H9 (cell line): ENCODE measurements at places on chromosomes 6 and 20. TPM values are rescaled to one million over a fixed set of nuclear protein-coding genes. Genes with fewer than 3 reads are reported as not detected.

GRCh38 chr6:159969204-159969912 is 476 bp downstream of the IGF2R start:
- H3K27ac ChIP-seq, result no peak overlapping the region
- DNase-seq, result no peak
- H3K36me3 ChIP-seq, result no peaks in the 10 kb centered on the region
- H3K27me3 ChIP-seq, result no peaks in the 10 kb centered on the region; the same call in 1 of the 2 replicates
- H3K4me3 ChIP-seq, result peak overlapping the region; percentile 96
- peaks cover 7% of the 10 kb centered on the region; the same call in 1 of the 2 replicates for H3K4me1 ChIP-seq

DNA sequence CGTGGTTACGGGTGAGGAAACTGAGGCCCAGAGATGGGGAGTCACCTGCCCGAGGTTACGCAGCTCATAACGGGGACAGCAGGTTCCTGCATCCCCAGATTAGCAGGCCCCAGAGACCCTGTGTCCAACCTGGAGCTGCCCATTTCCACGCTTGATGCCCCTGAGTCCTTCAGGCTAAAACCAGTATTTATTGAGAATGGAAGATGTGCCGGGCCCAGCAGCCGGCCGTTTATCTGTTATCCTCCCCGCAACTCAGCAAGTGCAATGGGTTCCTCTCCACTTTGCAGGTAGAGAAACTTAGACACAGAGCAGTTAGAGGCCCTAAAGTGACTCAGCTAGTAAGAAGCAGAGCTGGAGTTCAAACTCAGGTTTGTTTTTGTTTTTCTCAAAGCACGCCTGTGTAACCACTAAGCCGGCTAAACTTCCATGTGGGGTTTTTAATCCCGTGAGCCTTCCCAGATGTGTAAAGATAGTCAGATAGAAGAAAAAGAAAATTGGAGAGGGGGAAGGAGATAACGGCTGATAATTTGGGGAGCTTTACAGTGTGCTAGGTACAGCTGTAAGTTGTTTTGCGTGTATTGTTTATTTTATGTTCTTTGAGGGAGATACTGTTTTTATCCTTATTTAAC is 775 bp downstream of the PFDN4 start:
- DNase-seq, result no peak
- peak overlapping the region; percentile 95 for H3K4me3 ChIP-seq
- H3K27me3 ChIP-seq, result no peaks in the 10 kb centered on the region
- H3K27ac ChIP-seq, result no peak overlapping the region
- peaks cover 24% of the 10 kb centered on the region for H3K36me3 ChIP-seq
- H3K4me1 ChIP-seq, result no peaks in the 10 kb centered on the region

The SNAI1 gene
- 6.4 and 7.0 TPM in 2 replicates for total RNA-seq

The APOBEC2 gene
- total RNA-seq, result not detected in 2 replicates

GRCh38 chr20:58716476-58717277 is 24.1 kb downstream of the NPEPL1 start:
- H3K4me3 ChIP-seq, result no peak overlapping the region
- H3K27me3 ChIP-seq, result no peaks in the 10 kb centered on the region
- no peaks in the 10 kb centered on the region for H3K36me3 ChIP-seq

The BHLHE23 gene
- total RNA-seq, result 0.22 and 0.35 TPM in 2 replicates

DNA sequence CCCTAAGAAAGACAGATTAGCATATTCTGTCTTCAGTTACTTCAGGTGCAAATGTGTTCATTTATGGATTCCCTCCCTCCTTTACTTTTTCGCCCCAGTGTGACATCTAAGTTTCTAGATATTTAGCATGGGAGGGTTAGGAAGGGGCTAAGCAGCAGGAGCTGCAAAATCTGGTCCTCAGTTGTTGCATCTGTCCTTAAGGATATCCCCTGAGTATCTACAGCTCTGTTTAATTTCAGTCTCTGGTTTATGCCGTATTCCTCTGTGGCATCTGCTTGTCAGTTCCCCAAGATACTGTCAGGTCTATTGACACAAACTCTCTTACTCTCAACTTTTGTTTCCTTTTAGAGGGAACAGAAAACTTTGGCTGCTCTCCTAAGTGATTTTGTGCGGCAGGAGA is 754.6 kb upstream of the MAP3K7 start:
- DNase-seq, result no peak
- no peaks in the 10 kb centered on the region for H3K36me3 ChIP-seq
- no peaks in the 10 kb centered on the region; the same call in 1 of the 2 replicates for H3K4me1 ChIP-seq
- peak overlapping the region; percentile 63; the same call in 2 of the 3 replicates for H3K4me3 ChIP-seq
- H3K27me3 ChIP-seq, result no peaks in the 10 kb centered on the region

- H3K4me3 ChIP-seq, result no peak overlapping the region
- peaks cover 7% of the 10 kb centered on the region; the same call in 1 of the 2 replicates for H3K4me1 ChIP-seq
- H3K36me3 ChIP-seq, result no peaks in the 10 kb centered on the region
- H3K27ac ChIP-seq, result no peak overlapping the region
- H3K27me3 ChIP-seq, result peaks cover 5% of the 10 kb centered on the region; the same call in 1 of the 2 replicates
These were observed 3.2 kb downstream of the GRIK2 start for GRCh38 chr6:101396548-101397173.

The ADISSP gene
- total RNA-seq, result 79.2 and 80.9 TPM in 2 replicates

The AURKA gene
- 81.9 and 86.8 TPM in 2 replicates for total RNA-seq

DNA sequence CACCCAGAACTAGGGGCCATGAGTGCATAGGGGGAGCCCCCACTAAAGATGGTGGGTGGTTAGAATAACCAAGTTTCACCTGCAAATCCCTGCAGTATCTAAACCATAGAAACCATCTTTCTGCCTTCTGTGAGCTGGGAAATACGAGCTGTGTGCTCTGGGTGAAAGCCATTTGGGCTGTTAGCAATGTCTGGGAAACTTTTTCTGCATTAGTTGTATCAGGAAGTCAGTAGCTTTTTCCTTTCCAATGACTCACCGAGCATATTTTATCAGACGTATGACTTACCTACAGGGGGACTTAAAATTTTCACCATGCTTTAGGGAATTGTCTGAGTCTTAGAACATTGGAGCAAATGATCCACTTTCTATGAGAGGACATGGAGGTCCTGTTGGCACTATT is 584.0 kb downstream of the QKI start:
- no peak overlapping the region for H3K27ac ChIP-seq
- no peaks in the 10 kb centered on the region for H3K36me3 ChIP-seq
- no peaks in the 10 kb centered on the region for H3K27me3 ChIP-seq
- H3K4me1 ChIP-seq, result no peaks in the 10 kb centered on the region
- DNase-seq, result no peak

DNA sequence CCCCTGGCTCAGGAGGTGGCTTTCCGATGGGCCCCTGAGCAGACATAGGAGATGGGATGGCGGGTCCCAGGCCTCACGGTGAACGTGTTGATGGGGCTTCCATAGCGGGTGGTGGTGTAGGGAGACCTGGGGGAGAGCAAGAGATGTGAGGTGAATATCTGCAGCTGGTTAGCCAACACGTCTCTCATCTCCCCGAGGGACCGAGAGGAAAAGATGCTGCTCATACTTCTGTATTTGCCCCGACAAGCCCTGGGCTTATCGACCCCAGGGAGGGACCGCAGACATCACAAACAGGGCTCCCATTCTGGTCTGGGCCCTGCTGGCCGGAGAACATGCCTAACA is 38.7 kb downstream of the C6orf132 start:
- H3K4me3 ChIP-seq, result peak overlapping the region; percentile 42; the same call in 1 of the 2 replicates
- no peaks in the 10 kb centered on the region; the same call in 1 of the 2 replicates for H3K27me3 ChIP-seq
- no peak overlapping the region for H3K27ac ChIP-seq

- no peak overlapping the region for H3K27ac ChIP-seq
- H3K36me3 ChIP-seq, result no peaks in the 10 kb centered on the region
- H3K27me3 ChIP-seq, result no peaks in the 10 kb centered on the region
- H3K4me1 ChIP-seq, result no peaks in the 10 kb centered on the region
- DNase-seq, result no peak
- no peak overlapping the region for H3K4me3 ChIP-seq
These were observed 27.5 kb upstream of the TGM6 start for GRCh38 chr20:2353231-2353630.

The MEP1A gene
- total RNA-seq, result not detected in 2 replicates

DNA sequence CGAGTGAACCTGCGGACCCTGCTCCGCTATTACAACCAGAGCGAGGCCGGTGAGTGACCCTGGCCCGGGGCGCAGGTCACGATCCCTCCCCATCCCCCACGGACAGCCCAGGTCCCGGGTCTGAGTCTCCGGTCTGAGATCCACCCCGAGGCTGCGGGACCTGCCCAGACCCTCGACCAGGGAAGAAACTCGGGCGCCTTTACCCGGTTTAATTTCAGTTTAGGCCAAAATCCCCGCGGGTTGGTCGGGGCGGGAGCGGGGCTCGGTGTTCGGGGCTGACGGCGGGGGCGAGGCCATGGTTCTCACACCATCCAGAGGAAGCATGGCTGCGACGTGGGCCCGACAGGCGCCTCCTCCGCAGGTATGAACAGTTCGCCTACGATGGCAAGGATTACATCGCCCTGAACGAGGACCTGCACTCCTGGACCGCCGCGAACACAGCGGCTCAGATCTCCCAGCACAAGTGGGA is 46.9 kb upstream of the TRIM26 start:
- H3K36me3 ChIP-seq, result peaks cover 29% of the 10 kb centered on the region
- peak; percentile 34 for DNase-seq
- H3K27me3 ChIP-seq, result peaks cover 6% of the 10 kb centered on the region; the same call in 1 of the 2 replicates
- no peak overlapping the region for H3K27ac ChIP-seq
- H3K4me3 ChIP-seq, result peak overlapping the region; percentile 75

The BMP7 gene
- total RNA-seq, result 17.7 and 19.6 TPM in 2 replicates

DNA sequence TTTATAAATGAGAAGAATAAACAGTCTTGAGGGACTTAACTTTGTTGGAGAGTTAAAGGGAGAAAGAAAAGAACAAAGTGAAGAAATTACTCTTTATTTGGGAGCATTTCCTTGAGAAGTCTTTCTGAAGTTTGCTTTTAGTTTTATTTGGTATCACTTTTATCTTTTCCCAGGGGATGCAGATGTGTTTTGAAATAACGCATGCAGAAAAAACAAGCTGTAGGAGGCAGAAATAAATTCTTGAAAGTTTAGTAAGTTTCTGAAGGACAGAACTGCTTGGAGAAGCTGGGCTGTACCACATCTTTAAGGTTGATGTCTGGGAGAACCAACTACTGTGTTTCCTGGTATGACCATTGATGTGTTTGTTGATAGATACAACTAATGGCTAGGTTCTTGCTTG is 75.0 kb downstream of the PLCB4 start:
- H3K27me3 ChIP-seq, result no peaks in the 10 kb centered on the region
- H3K27ac ChIP-seq, result no peak overlapping the region
- no peaks in the 10 kb centered on the region for H3K4me1 ChIP-seq
- peaks cover 9% of the 10 kb centered on the region; the same call in 2 of the 3 replicates for H3K36me3 ChIP-seq
- DNase-seq, result no peak

DNA sequence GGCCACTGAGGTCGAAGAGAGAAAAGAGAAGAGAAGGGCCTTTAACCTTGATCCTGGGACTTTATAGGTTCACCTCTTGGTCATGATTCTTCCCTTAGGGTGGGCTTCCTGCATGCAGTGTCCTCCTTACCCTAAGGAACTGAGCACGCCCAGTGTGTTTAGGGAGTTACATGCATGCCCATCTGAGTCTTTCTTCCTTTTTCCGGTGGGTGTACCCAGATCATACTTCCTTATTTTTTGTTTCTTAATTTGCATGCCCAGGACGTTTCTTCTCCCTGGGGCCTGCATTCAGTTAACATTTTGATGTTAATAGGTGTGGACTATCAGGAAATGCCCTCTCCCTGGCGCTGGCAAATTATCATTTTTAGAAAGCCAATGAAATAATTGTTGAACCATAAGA is 91.5 kb downstream of the HTR1B start:
- H3K4me3 ChIP-seq, result no peak overlapping the region
- no peak for DNase-seq
- no peak overlapping the region for H3K27ac ChIP-seq
- H3K27me3 ChIP-seq, result no peaks in the 10 kb centered on the region
- H3K36me3 ChIP-seq, result no peaks in the 10 kb centered on the region

The ANGPT4 gene
- total RNA-seq, result 0.07 and 0.11 TPM in 2 replicates

The CCN5 gene
- not detected in 2 replicates for total RNA-seq
